ENCODE measurements at places on chromosomes 5 and 9.

- no peak for DNase-seq
These were observed 34.7 kb downstream of the ADAM19 start for GRCh38 chr5:157540707-157541446.

- DNase-seq: no peak
These were observed 41.3 kb upstream of the CACNA1B start for GRCh38 chr9:137836151-137836830.

DNA sequence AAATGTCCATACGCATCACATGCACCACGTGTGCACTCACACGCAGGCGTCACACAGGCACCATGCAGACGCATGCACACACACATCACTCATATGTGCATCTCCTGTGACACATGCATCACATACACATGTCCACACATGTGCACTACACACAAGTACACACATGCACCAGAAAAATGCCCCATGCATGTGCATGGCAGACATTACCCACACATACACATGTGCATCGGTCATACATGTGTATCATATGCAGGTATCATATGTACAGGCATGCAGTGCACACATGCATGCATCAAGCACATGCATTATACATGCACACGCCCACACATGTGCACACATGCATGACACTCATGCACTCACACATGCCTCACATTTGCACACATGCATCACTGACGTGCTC is 26.1 kb downstream of the ADAMTS2 start:
- DNase-seq: no peak

- no peak for DNase-seq
These were observed 35.0 kb upstream of the UNC5A start for GRCh38 chr5:176775409-176775808.

DNA sequence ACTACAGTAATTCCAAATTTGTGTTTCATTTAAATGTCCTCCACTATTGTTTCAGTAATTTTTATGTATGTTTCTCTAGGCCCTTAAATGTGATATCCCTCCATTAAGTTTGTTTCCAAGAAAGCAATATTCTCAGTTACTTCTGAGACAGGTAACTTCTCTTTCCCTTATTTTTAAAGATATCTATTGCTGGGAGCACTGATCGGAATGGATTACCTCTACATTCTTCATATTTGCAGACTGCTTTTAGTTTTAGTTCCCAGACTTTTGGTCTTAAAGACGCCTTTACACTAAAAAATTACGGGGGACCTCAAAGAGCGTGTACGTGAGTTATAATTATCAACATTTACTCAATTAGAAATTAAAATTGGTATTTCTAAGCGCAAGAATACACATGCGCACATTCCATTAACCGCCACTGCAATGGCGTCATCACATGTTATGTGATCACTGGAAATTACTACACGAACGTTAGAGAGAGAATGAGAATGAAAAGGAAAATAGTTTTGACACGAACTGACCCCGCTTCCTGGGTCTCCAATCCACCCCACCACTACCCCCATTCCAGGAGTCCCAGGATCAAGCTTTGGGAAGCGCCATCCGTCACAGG is 519 bp upstream of the RAD50 start:
- DNase-seq: no peak

- no peak for DNase-seq
These were observed 153.4 kb downstream of the ZNF462 start for GRCh38 chr9:107016383-107016782.

DNA sequence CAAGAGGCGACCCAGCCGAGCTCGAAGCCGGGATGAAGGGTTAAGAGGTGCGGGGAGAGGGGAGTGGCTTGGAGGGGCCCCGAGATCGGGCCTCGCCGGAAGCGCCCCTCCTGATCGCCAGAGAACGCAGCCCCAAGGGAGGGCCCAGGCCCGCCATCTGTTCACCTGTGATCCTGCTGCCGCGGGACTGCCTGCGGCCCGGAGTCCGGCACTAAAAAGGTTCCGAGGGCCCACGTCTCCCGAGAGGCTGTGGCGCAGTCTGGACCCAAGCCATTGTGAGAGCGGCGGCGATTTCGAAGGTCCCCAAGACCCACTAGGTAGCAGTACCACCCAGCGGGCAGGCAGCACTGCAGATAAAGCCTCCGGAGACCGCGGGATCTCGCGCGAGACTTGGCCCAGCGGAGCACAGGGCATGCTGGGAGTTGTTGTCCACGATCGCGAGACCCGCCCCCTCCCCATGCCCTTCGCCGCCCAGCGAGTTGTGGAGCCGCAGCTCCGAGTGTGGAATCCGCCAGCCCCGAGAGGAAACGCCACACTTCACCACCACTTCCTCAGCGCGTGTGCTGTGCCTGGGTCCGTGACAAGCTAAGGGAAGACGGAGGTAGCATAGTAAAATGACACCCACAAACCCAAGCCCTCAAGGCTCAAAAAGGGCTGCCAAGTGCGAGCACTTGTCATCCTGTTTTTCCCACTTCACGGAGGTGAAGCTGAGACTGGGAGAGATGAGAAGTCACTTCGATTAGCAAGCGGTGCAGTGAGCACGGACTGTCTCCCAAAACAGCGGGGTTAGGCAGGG is at the start of gene KIAA1191:
Gene KIAA1191 (minus strand): TSS at position 328 of the 796 bp plus-strand sequence. CDS start 2,256 bp downstream, outside the sequence.
- DNase-seq: peak; percentile 86
